ENCODE measurements at places on chromosomes 11 and 22.

GRCh38 chr22:33652615-33653014, 267.7 kb downstream of the LARGE1 start:
- no peak for DNase-seq

GRCh38 chr11:44674809-44675208, 52.0 kb upstream of the TSPAN18 start:
- DNase-seq, result no peak

DNA sequence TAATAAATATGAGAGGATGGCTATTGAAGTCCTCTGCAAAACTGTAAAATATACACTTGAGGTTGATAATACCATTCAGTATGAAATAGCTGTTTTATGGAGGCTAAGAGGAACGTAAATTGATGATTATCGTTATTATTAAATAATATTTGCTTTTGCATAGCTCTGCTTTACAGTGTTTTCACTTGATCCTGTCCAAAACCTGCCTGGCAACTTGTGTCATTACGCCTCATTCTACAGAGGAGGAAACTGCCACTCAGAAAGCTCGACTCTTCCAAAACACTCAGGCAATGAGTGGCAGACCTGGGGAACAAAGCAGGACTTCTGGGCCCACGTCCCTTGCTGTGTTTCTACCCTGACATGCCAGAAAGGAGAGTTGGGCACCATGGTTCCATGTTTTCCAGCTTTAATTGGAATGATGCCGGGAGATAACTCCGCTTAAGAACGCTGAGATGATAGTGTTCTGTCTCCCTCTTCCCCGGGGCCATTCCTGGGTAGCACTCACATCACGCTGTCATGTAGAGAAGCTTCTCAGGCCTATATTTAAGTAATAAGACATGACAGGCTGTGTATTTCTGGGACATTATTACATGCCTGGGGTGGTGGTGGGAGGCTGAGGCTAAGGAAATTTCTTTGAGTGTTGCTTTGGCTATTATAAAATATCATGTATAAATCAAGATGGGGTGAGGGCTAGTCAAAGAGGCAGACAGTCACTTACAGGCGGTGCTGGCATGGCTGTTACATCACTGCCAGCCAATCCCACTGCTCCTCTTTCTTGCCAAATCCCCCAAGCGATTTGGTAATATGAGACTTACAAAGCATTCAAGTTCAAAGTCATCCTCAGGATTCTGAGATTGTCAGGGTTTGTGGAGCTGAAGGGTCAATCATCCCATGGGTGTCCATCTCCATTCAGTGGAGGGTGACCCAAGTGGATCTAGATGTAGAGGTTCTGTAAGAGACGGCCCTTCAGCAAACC, 501.7 kb downstream of the INSC start:
- no peak for DNase-seq

GRCh38 chr11:134764367-134764766, 352.3 kb upstream of the B3GAT1 start:
- no peak for DNase-seq

- DNase-seq, result peak; percentile 3
Observed at GRCh38 chr11:78645226-78646202, 70.8 kb upstream of the NARS2 start.

- no peak for DNase-seq
Observed at GRCh38 chr11:88089134-88089533, 86.1 kb downstream of the RAB38 start.

DNA sequence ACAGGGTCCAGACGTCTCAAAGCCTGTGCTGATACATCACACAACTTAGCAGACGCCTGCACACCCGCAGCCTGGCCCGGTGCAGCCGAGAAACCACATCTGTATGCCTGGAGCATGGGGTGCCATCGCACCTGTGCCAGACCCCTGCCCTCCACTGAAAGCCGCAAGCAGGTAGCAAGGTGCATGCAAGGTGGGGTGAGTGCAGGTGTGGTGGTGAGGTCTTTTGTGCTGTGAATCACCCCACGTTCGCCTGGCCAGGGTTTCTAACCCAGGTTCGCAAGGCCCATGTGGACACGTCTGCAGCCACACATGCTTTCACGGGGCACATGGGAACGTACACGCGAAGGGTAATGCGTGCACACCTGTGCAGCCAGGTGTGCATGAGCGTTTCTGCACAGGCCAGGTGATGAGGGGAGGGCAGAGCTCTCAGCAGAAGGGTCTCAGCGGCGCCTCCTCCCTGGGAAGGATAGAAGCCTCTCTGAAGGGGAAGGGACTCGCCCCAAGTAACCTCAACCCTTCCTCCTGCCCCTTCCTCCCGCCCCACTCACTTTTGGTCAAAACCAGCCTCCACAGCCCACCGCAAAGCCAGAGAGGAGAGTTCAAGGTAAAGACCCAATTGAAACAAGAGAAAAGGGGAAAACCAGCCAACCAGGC, 19.5 kb downstream of the CBX7 start:
- DNase-seq, result no peak

- DNase-seq, result no peak
Observed at GRCh38 chr11:101169944-101170343, 40.3 kb upstream of the PGR start.

- DNase-seq, result no peak
Observed at GRCh38 chr11:134557571-134558257, 145.7 kb upstream of the B3GAT1 start.

- DNase-seq, result no peak
Observed at GRCh38 chr22:29050457-29050856, 11.2 kb downstream of the C22orf31 start.

- DNase-seq, result no peak
Observed at GRCh38 chr11:106524436-106524835, 447.0 kb downstream of the AASDHPPT start.

DNA sequence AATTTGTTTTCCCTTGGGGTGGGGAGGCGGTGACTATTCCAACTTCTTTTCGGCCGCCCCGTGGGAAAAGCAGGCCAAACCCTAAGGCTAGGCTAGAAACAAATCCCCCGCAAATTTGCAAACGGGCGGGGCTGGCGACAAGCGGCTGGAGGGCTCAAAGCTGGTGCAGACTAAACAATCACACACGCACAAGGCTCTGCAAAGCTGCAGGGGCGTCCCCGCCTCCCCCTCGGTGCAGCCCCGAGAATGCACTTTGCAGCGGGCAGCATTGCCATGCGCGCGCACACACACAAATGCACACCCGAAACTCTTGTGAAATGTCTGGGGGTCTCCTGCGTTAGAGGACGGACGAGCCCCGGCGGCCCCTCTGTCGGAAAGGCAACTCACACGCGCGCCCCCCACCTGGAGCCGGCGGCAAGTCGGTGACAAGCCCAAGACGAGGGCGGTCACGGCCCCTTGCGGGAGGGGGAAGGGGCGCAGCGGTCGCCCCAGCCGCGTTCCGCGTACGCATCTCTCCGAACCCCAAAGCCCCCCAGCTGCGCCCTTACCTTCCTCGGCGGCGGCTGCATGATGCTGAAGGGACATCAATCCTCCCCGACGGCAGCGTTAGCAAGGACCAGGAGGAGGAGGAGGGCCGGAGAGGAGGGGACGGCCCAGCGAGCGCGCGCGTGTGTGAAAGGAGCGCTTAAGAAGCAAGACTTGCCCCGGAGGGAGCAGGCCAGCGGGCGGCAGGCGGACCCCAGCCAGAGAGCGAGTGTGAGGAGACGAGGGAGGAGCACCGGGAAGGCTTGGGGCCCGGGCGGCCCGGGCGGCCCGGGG, 600 bp downstream of the FCHSD2 start:
- DNase-seq, result no peak

GRCh38 chr11:114170226-114170625, 110.7 kb downstream of the ZBTB16 start:
- no peak for DNase-seq

DNA sequence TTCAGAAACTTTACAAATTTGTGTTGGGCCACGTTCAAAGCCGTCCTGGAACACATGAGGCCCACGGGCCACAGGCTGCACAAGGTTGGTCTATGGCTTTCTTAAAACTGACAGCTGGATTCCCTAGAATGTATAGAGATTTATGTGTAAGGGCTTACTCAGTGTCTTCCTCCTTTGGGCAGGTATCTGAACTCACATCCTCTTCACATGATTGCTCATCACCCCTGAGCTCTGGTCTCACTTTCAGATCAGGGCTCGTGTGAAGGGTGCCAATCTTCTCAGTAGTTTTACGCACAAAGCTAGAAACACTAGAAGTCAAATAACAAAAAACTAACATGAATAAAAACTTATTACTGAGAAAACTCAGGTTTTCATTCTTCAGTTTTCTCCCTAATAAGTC, 27.1 kb downstream of the HPS5 start:
- no peak for DNase-seq

DNA sequence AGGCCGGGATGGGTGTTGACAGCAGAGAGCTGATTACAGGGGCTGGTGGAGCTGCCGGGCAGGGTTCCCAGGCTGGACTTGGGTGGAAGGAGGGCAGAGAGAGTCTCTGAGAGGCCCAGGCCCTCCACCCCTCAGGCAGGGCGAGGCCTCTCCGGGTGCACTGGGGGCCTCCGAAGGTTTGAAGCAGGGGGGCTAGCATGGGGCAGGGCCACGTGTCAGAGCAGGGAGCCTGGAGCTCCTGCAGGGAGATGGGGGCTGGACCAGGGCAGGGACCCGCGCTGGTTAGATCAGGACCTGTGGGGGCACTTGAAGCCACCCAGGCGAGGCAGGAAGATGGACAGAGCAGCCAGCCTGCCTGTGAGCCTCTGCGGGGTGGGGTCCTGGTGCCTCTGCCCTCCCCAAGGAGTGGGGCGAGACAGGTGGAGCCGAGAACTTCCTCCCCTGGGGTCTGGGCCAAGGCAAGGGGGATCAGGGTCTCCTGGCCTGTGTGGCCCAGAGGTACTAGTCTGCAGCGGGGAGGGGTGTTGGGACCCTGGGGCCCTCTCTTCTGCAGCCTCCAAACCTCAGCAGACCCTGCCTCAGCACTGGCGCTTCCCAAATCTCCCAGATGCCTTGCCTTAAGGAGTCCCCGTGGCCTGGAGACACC, 911 bp downstream of the PANX2 start:
- DNase-seq, result no peak

DNA sequence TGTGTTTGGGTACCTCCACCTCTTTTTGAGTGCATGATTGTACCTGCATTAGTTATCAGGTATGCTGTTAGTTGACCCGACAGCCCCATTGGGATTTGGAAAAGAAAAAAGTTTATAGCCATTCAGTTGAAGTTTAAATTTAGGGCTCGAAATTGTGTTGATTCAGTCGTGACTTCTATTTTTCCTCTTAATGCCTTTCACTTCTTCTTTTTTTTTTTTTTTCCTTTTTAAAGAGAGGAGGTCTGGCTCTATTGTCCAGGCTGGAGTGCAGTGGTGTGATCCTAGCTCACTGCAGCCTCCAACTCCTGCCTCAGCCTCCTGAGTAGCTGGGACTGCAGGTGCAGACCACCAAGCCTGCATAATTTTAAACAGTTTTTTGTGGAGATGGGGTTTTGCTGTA, 2.3 kb downstream of the STT3A start:
- no peak for DNase-seq

- no peak for DNase-seq
Observed at GRCh38 chr22:31055635-31056159, 25.4 kb upstream of the SMTN start.

DNA sequence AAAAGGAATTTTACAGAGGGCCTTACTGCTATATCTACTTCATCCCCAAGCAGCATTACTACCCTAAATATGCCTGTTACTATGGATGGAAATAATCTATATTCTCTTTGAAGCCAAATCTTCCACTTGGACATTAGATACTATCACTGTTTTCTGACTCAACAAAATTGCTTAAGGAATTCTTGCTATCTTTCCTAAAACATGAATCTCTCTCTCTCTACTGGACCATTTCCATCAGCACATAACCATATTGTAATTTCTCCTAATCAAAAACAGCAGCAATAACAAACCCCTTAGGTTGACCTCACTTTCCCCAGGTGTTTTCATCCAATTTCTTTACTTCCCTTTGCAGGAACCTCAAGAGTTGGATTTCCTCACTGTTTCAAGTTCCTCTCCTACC, 67.9 kb upstream of the BLID start:
- no peak for DNase-seq

- no peak for DNase-seq
Observed at GRCh38 chr22:40322021-40322420, 24.3 kb upstream of the ADSL start.

- DNase-seq, result no peak
Observed at GRCh38 chr22:38258895-38259294, 13.9 kb downstream of the TMEM184B start.

DNA sequence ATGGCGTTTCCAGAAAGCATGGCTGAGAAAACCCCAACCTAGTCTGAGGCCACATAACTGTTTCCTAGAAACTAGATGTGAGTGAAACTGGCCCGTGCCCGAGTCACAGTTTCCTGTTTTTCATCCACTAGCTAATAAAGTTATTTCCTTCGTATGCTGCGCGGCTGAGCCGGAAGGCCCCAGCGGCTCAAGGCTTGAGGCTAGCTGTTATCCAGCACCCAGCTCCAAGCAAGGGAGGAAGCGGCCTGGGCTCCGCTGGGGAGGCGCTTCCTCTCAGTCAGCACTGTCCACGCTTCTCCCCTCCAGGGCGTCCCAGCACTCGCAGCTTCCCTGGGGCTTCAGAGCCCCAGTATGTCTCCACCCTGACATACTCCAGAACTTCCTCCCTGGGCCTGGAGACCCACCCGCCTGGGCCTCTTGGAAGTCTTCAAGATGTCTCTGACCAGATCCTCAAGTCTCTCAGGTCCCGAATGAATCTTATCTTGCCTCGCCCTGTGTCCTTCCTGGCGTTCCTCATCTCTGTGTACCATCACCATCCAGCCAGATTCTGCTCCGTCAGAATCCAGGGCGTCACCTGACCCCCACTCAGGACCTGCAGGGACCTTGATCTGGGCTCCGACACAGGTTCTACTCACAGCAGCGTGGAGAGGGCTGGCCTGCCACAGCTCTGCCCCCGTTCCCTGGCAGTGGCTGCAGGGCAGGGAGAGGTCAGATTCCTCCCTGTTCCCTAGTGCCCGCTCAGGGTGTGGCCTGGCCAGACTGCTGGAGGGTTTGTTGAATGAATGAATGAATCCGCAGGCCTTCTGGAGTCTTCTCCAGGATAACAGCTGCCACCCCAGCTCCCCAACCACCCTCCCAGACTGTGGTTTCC, 81.9 kb downstream of the LRRC32 start:
- no peak for DNase-seq

DNA sequence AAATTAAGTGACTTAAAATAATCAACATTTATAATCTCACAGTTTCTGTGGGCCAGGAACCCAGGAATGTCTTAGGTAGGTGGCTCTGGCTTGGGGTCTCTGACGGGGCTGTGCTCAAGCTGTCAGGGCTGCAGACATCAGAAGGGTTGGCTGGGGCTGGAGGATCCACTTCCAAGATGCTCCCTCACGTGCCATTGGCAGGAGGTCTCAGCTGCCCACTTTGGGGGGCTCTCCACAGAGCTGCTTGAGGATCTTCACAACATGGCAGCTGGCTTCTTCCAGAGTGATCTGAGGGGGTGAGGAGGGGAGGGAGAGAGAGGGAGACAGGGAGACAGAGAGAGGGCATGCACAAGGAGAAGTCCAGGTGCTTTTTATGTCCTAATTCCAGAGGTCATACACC, 18.1 kb downstream of the SLC2A11 start:
- DNase-seq, result no peak

Measured in NCI-H1930 (cell line).